ENCODE measurements at places on chromosomes 16 and 17.

DNA sequence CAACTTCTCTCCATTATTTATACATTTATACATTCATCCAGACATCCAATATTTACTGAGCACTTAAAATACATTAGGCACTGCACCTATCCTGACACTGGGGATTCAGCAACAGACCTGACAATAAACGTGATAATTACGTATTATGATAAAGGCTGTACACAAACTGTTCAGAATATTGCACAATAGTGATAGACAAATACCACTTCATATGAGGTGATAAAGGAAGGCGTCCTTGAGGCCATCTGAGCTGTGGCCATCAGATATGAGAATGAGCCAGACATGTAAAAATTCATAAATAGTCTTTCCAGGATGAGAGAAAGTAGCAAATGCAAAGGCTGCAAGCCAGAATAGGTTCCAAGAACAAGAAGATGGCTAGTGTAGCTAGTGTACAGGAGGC, 8.6 kb downstream of the USP32 start:
- no peak for DNase-seq

DNA sequence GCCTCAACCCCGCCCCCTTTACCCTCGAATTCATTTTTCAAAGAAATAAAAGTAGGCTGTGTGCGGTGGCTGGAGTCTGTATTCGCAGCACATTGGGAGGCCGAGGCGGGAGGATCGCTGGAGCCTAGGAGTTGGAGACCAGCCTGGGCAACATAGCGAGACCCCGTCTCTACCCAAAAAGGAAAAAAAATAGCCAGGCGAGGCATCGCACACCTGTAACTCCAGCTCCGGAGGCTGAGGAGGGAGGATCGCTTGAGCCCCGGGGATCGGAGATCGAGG, 671 bp upstream of the TOP2A start:
- no peak for DNase-seq

DNA sequence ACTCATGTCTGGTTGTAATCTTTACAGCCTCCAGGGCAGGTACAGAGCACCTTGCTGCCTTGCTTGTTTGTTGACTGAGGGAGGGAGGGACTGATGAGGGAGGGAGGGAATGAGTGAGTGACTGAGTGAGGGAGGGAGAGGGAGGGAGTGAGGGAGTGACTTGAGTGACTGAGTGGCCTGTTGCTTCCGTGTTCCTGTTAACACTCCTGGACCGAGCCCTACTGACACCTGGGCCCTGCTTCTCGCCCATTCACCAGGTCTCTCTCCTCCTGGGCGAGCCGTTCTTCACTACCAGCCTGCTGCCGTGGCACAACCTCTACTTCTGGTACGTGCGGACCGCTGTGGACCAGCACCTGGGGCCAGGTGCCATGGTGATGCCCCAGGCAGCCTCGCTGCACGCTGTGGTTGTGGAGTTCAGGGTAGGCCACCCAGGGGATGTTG, 41.2 kb downstream of the PRMT7 start:
- no peak for DNase-seq

DNA sequence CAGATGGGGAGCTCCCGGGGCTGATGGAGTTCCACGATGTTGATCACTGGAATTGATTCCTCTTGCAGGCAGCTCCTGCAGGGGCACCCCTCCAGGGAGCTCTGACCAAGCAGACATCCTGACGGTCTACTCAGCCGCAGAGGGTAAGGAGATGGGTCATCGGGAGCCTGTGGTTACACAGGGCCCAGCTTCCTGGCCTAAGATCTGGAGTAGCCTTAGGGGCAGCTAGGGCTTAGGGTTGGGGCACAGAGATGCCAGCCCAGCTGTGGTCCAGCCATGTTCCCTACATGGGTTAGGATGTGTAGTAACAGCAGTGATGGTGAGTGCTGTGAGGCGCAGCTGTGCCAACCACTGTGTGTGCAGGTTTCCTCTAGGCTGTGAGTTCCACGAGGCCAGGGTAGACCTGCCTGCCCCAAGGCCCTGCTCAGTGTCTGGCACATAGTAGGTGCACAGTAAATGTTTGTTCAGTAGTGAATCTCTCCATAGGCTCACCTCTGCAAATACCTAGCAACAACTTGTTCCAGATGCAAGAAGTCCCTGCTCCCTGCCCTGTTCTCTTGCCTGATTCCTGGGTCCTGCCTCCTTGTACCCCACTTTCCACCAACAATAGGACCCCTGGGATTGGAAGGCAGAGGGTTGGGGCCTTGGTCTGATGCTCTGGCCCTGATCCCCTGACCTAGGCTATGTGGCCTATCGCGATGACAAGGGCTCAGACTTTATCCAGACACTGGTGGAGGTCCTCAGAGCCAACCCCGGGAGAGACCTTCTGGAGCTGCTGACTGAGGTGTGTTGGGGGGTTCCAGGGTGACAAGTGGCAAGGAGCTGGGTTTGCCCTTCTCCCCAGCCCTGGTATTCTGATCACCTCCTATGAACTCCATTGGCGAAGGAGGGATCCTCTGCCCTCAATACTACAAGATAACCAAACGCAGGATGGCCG, 13.7 kb downstream of the ZNF213 start:
- no peak for DNase-seq

GRCh38 chr16:67562918-67563707, 787 bp downstream of the CTCF start:
- DNase-seq, result no peak

DNA sequence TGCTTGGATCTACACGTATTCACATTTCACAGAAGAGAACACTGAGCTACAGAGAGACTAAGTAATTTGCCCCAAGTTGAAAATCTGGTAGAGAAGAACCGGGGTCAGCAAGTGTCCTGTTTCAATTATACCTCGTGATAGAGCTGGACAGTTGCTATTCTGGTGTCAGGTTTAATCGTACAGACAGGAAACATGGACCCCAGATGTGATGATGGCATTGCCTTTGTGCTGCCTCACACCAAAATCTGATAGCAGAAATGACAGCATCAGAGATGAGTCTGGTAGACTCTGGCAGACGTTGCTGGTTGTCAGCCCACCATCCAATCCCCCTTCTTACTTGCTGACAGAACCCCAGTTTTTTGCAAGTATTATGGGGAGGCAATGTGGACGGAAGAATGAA, 112.1 kb upstream of the FOXF1 start:
- DNase-seq, result no peak

GRCh38 chr17:41762391-41762790, 24.1 kb downstream of the JUP start:
- DNase-seq, result no peak

DNA sequence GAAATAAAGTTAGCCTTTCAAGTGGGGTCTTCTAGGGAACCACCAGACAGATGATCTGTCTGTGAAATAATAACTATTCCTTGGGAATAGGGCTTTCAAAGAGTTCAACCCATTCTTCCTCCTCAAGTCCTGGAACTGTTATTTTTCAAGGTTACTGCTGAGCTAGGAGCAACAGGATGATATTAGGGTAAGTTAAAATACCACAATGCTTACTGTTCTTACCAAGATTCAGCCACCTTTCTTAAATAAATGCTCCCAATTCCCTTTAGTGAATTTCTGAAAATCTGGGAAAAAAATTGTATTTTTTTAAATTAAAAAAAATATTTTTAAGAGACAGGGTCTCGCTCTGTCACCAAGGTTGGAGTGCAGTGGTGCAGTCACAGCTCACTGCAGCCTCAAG, 26.9 kb upstream of the ALDH3A2 start:
- DNase-seq, result no peak

DNA sequence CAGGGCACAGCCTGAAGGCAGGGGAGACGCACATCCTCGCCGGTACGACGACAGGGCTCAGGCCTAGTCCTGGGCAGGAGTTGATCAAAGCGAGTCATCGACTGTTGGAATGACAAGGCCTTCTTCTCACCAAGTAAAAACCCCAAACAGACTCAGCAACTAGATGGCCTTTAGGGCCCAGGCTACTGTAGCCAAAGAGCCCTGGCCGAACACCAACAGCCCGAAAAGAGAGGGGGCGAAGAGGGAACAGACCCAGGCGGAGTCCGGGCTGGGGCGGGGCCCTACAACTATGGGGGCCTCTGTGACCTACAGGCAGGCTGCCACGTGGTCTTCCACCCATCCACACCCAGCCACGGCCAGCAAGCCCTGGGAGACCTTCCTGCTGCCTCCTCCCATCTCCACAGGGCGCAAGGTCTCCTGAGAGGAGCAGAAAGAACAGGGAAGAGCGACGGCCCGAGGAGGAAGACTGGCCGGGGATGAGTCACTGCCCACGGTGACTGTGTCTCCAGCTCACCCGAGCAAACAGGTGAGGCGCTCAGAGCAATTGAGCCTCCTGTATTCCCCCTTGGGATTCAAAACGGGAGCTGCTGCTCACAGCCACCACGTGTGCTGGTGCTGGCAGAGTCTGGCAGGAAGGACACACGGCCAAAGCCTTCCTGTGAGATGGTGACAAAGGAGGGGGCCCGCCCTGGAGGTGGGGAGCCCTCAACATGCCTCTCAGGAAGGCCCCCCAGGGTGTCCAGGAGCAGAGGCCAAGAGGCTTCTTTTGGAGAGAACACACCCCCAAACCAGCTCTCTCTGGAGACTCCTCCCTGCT, 17.7 kb downstream of the SLC16A3 start:
- no peak for DNase-seq

- DNase-seq, result no peak
These were observed 9.1 kb upstream of the PPP1R1B start for GRCh38 chr17:39617446-39618245.

- no peak for DNase-seq
These were observed 92.6 kb upstream of the CBX4 start for GRCh38 chr17:79931817-79932309.

DNA sequence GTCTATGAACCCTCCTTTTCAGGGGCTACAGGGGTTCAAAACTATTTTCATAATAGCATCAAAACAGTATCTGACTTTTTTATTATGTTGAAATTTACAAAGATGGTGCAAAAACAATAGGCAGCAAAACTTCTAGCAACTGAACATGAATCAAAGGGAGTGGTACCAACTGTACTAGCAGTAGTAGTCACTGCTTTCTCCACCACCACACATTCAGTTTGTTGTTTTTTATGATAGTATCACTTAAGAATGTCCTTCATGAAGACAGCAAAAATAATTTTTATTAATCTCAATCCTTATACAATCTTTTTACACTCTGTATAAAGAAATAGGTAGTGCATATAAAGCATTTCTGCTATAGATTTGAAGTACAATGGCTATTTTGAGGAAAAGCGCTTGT, 47.6 kb downstream of the MED13 start:
- DNase-seq, result no peak

GRCh38 chr16:50173316-50173715, 20.2 kb downstream of the TENT4B start:
- DNase-seq, result no peak

- DNase-seq, result no peak
These were observed 56.6 kb upstream of the RBBP6 start for GRCh38 chr16:24482681-24483202.

DNA sequence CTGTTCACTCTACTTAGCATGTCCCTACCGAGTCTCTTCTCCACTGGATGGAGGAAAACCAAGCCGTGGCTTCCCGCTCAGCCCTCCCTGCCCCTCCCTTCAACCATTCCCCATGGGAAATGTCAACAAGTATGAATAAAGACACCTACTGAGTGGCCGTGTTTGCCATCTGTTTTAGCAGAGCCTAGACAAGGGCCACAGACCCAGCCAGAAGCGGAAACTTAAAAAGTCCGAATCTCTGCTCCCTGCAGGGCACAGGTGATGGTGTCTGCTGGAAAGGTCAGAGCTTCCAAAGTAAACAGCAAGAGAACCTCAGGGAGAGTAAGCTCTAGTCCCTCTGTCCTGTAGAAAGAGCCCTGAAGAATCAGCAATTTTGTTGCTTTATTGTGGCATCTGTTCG, 2.8 kb upstream of the LPCAT2 start:
- no peak for DNase-seq

DNA sequence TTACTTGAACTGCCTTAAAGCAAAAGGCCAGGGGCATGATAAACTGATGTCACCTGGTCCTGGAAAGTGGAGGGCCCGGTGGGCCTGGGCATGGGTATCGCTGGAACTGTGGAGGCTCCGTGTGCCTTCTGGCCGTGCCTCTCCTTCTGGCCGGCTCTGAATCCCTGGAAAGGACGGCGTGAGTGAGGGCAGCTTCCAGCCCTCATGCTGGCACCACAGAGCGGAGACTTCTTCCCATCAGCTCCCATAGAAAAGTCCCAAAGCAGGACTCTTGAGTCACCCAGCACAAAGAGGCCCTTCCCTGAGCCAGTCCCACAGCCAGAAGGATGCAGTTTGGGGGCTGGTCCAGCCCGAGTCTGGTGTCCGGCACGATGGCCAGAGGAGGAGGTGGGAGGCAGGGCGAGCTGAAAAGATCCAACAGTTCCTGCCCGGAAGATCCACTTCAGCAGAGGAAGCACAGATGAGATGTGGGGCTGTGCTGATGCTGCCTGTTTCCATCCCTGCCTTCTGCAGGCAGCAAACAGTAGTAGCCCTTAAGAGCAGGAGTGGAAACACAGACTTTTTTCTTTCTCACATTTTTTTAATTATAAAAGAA, 7.8 kb downstream of the GAA start:
- DNase-seq, result no peak

- no peak for DNase-seq
These were observed 5.7 kb downstream of the GGA2 start for GRCh38 chr16:23504453-23505179.

GRCh38 chr16:88816736-88817535, 5.2 kb upstream of the APRT start:
- no peak for DNase-seq

DNA sequence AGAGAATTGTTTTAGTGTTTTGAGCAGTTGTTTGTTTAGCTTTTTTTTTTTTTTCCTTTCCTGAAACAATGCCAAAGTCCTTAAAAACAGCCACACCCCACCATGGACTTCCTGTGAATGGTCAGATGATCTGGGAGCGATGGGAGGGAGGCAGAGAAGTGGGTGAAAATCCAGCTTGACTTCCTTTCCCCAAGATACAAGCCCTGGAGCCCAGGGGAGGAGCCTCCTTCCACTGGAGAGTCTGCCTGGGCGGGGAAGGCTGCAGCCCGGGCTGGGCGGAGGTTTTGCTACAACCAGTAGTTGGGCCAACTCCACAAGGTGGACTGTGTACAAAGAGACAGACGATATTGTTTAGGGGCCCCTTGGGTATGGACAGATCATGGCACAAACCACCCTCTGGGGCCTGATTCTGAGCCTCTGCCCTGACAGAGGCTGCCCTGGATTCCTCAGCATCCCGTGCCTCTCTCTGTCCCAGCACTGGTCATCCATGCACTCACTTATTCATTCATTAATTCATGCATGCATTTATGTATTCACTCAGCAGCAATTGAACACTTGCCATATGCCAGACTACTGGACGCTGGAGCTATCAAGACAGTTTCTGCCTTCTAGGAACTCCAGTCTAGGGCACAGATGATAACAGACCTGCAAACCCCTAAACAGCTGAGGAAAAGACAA, 29.8 kb downstream of the WSB1 start:
- no peak for DNase-seq

GRCh38 chr17:2374549-2375285, 26.1 kb downstream of the MNT start:
- DNase-seq, result no peak

DNA sequence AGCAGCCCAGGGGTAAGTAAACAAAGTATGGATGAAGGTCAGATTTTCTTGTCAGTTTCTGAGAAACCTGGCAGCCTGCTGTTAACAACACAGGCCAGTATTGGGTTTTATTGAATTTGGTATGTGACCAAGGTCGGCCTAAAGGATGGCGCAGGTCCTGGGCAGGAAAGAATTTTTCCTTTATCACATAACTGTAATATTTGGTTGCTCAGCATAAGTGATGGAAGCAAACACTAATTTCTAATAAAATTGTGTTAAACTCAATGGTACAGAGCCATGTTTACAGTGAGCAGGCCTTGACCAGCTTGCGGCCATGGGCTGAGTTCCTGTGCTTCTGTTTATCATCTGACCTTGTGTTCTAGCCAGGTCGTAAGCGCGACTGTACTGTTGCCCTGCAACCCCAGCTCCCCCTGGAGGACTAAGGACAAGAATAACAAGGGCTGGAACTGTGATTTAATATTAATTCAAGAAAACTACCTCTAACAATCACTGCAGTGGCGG, 10.5 kb downstream of the POLDIP2 start:
- DNase-seq, result no peak
